ENCODE measurements at places on chromosomes 1 and 21.

DNA sequence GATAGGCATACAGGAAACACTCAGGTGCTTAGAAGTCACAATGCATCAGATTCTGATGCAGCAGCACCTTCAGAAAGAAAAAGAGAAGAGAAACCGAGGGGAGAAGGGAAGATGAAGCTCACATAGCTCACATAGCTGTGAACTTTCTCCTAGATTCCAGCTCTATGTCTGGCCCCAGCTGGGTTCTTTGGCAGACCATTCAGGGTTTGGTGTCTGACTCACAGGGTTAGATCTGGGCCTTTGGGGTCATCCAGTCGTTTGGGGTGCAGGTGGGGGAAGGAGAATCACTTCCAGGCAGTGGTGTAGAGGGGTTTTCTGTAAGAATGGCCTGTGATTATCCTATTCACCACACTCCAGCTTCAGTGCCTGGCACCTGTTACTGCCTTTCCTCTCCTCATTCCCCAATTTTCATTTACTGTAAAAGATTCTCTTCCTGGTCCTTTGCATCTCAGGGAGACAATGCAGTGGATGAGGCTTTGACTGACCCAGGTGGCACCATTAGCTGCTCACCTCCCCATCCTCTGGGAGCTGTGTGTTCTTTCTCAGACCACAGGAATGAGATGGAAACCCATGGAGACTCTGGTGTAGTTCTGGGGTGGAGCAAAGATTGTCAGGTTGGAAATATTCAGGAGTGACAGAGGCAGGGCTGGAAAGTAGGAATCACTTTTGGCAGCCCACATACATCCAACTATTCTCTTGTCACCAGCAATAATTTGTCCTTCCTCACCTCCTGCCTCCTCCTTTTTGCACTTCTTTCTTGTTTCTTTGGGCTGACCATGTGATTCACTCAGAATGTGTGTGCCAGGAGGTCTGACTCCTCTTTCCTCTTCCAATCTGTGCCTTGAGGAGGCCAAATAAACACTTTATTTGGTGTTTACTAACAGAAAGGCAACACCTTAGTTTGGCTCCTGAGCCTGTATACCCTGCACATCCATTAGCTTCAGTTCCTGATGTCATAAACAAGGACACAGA is 103.3 kb downstream of the PAPPA2 start:
- DNase-seq: no peak

DNA sequence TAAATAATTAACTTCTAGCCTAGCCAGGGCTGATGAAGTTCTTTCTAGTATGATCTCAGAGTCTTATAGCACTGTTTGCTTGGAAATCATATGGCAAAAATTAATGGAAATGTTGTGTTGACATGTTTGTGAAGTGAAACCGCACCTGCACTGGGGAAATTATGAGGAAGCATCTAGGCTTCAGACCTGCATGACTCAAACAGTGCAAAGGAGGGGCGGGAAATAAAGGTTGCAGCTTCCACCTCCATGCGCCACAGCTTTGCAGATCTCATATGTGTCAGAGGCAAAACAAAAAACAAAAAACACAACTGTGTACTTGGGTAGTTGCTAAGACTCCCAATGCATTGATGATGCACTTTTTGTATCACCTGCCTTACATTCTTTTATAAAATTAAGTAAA is 1080.6 kb downstream of the PLA2G4A start:
- no peak for DNase-seq

DNA sequence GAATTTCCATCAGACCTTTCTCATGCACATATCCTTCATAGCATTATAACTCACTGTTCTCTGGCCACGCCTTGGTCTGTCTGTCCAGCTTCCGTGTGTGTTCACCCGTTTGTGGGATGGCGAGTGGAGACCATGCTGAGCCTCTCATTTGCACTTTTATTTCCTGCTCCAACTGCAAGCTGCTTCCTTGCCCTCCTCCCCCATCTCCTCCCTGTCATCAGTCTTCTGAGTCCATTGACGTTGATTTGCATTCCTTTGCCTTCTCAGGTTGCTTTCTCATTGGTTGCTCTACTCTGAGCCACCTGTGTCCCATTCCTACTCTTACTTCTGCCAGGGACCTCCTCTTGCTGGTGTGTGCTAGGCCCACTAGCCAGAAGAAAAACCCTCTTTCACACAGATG is 146.4 kb downstream of the NOS1AP start:
- DNase-seq: no peak

GRCh38 chr1:150619576-150620509 is 9.6 kb downstream of the ENSA start:
- no peak for DNase-seq

DNA sequence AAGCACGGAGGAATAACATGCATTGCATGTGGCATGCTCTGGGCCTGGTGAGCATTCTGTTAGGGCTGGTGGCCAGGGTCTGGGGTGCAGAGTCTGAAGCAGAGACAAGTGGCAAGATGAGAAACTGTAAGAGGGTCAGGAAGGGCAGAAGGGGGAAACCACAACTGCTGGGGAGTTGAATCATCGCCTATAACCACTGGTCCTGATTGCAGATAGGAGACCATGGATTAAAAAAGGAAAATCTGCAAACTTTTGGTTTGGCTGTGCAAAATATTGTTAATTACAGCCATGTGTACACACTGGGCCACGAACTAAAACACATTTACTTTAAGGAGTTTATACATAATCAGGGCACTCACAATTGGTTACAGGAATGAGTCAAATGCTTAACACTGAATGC is 76.6 kb downstream of the TGFBR3 start:
- DNase-seq: peak; percentile 35

GRCh38 chr21:16241016-16241415 is 511.2 kb downstream of the USP25 start:
- no peak for DNase-seq

GRCh38 chr1:57966340-57966739 is 542.5 kb upstream of the DAB1 start:
- no peak for DNase-seq

DNA sequence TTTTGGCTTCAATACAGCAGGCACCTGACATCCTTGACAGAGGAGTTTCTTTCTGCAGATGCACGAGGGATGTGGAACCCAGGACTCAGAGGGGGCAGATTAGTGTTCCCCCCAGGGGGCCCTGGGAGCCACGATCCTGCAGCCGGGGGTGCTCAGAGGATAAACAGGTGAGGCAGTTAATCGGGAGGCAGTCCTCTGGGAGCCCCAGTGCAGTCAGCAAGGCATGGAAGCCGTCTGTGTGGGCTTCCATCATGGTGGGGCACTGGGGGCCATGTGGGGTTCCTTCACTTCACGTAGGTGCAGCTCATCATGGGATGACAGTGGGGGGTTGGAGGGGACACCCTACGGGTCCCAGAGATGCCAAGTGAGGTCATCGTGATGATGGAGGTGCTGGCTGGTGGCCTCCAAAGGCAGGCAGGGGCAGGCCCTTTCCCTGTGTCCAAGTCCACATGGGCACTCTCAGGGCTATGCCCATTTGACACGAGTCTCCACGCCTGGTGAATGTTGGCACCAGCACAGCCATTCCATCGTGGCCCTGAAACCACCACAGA is 59.3 kb upstream of the ABCG1 start:
- DNase-seq: peak; percentile 19

DNA sequence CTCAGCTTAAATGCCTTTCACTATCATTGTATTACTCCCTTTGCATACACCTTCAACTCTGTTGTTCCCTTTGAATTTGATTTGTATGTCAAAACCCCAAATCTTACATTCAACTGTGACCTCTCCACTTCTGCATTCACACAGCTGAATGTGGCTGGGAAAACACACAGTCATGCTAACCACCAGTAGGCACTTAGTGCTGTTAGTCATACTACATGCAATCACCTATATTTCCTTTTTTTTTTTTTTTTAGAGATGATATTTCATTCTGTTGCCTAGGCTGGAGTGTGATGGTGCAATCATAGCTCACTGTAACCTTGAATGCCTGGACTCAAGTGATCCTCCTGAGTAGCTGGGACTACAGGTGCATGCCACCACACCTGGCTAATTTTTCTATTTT is 16.2 kb downstream of the BTBD8 start:
- DNase-seq: no peak

DNA sequence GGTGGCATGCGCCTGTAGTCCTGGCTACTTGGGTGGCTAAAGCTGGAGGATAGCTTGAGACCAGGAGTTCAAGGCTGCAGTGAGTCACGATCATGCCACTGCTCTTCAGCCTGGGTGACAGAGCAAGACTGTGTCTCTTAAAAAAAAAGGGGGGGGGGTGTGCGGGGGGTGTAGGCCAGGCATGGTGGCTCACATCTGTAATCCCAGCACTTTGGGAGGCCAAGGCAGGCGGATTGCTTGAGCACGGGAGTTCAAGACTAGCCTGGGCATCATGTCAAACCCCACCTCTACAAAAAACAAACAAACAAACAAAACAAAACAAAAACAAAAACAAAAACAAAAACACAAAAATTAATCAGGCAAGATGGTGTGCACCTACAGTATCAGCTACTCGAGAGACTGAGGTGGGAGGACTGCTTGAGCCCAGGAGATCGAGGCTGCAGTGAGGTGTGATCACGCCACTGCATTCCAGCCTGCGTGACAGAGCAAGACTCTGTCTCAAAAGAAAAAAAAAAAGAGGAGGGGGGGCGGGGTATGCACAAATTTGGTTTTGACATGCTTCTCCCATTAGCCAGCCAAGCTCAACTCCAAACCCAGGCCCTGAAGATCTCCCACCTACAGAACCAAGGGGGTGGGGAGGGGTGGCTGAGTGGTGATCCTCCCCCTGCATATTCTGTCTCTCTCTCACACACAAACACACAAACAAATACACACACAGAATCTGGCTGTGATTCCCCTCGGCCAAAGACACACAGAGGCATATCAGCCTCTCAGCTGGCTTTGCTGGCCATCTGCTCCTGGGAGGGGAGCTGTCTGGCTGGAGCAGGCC is 3.1 kb downstream of the PTAFR start:
- DNase-seq: no peak

- DNase-seq: no peak
Measured at GRCh38 chr1:179968994-179969919, 14.6 kb downstream of the CEP350 start.

DNA sequence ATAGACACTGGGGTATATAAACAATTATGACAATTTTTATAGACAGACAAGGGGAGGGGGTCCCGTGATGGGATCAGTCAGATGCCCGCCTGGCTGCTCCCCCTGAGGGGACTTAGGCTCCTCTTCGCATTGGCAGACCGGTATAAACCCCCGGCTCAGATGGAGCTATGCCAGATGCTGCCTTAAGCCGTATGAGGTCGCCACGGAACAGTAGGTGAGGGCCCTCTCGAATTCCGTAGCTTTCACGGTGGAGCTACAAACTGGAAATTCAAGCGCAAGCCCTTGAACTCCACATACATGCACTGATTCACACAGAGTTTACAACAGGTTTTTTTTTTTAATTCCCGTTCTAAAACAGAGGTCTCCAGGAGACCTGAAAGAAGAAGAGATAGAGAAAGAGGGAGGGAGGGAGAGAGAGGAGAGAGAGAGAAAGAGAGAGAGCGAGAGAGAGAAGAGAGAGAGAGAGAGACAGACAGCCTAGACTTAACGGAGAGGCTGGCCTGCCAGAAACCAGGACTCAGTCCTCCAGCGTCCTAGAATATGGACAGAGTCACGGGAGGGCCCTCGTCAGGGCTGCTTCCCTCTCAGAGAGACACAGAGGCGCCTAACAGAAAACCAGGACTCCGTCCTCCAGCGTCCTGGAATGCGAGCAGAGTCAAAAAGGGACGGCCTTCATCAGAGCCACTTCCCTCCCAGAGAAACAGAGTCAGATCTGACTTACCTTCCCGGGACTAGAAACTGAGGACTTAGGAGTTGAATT is 24.4 kb upstream of the TMEM54 start:
- no peak for DNase-seq

- no peak for DNase-seq
Measured at GRCh38 chr1:52876843-52877242, 34.3 kb downstream of the ZYG11A start.

DNA sequence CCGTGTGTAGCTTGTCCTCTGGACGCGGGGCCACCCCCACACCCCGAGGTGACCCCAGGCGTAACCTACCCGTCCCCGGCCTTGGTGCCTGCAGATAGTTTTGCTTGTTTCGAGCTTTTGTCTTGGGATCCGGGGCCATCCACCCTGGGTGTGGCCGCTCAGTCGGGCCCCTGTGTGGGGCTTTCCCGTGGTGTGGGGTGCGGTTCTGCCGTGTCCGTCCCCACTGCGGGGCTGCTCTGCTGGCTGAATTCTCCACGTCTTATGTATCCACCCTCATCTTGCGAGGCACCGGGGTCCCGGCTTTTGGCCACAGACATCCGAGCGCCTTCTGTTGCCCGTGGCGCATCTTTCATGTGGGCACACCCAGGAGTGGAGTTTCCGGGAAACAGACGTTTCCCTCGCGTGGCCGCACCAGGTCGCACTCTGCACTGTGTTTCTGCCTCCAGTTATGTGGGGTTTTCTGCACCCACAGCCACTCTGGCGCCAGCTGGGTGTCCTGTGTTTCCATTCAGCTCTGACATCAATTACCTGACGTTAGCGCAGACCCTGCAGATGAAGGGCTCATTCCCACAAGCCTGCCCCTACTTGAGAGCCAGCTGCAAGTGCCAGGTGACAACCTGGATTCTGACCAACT is 64.9 kb downstream of the PRKCZ start:
- no peak for DNase-seq

DNA sequence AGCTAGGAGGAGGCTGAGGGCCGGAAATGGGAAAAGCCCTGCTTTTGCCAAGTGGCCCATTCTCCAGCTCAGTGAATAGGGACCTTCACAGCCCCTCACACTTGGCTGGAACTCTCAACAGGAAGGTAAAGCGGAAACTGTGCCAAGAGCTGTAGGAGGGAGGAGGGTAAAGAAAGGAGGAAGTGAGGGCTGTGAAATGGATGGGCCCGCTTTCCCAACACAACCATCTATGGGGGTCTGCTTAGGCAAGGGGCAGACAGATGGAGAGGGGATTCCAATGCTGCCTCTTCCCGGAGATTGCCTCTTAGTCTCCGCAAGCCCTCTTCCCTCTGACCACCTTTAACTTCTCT is 5.2 kb downstream of the INKA2 start:
- DNase-seq: no peak

DNA sequence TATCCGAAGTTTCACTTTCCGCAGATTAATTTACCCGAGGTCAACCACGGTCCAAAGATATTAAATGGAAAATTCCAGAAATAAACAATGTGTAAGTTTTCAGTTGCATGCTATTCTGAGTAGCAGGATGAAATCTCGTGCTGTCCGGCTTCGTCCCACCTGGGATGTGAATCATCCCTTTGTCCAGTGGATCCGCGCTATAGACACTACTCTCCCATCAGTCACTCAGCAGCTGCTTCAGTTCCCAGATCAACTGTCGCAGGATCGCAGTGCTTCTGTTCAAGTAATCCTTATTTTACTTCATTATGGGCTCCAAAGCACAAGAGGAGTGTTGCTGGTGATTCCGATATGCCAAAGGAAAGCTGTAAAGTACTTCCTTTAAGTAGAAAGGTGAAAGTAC is 8.3 kb upstream of the LRP8 start:
- DNase-seq: peak; percentile 12

DNA sequence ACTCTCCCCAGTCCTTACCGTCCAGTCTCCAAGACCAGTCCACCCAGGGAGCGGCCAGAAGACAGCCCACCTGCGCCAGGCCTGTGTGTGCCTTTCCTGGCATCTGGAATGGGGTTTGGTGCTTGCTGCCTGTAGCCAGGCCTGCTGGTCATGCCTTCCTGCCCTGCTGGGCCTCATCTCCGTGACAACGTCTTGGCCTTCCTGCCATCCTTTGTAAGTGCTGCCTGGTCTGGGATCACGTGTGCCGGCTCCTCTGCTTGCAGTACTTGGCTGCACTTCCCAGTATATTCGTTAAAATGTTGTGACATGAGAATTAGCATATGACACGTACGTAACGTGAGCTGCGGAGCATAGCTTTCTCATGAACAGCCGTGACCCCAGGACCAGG is 145.3 kb upstream of the COL6A1 start:
- DNase-seq: no peak

- DNase-seq: no peak
Measured at GRCh38 chr1:88634538-88634937, 49.5 kb upstream of the PKN2 start.

Measured in stimulated activated CD8-positive, alpha-beta memory T cell treated with anti-CD3 and anti-CD28 coated beads, Interleukin-4, amount 100 ng/mL, for 48 hours (primary cell).